Naive thymus-derived CD4-positive, alpha-beta T cell (primary cell): ENCODE measurements at places on chromosomes 7 and 10. TPM values are rescaled to one million over a fixed set of nuclear protein-coding genes. Genes with fewer than 3 reads are reported as not detected.

- no peak for DNase-seq
Measured at GRCh38 chr7:79149831-79150230, 303.6 kb downstream of the MAGI2 start.

Gene HGF
- total RNA-seq, result 1.4 TPM

Gene NUTM2A
- total RNA-seq, result 1.3 TPM

GRCh38 chr10:57362811-57363210 is 904.9 kb downstream of the IPMK start:
- no peak for DNase-seq

- DNase-seq, result no peak
Measured at GRCh38 chr10:31549896-31550295, 230.9 kb downstream of the ZEB1 start.

DNA sequence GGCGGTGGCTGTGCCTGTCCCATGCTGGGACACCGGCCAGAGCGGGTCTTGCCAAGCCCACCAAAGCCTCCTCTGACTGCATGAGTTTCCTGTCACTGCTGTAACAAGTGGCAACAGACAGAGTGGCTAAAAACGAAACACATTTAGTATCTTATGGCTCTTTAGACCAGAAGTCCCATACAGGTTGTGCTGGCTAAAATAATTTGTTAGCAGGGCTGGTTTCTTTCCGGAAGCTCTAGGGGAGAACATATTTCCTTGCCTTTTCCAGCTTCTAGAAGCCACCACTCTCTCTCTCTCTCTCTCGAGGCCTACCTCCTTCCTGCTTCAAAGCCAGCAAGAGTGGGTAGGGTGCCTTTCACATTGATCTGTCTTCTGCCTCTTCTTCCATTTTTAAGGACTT is 171.6 kb upstream of the PLPP4 start:
- no peak for DNase-seq

Gene CRYGN
- total RNA-seq, result 1.1 TPM

GRCh38 chr7:38425509-38425908 is 152.1 kb upstream of the TARP start:
- DNase-seq, result no peak

DNA sequence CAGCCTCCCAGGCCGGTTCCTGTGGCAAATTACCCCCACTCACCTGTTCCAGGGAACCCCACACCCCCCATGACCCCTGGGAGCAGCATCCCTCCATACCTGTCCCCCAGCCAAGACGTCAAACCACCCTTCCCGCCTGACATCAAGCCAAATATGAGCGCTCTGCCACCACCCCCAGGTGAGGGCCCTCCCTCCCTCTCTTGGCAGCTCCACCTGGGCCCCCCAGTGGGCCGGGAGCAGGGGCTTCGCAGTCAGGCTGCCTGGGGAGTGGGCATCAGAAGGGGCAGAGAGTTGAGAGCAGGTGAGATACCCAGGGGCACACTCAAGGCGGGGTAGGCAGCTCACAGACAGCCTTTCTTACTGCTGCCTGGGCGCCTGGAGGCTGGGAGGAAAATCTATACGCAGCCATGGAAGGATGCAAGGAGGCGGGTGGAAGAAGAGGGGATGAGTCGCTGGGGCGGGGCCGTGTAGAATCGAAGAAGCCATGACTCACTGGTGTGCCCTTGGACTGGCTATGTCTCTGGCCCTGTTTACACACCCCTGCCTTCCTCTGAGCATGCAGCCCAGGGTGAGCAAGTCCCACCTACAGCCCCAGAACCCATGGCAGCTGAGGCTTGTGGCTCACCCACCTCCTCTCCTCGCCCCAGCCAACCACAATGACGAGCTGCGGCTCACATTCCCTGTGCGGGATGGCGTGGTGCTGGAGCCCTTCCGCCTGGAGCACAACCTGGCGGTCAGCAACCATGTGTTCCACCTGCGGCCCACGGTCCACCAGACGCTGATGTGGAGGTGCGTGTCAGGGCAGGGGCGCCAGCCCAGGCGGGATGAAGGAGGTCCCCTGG is 48.6 kb upstream of the PPIF start:
- DNase-seq, result peak; percentile 60

DNA sequence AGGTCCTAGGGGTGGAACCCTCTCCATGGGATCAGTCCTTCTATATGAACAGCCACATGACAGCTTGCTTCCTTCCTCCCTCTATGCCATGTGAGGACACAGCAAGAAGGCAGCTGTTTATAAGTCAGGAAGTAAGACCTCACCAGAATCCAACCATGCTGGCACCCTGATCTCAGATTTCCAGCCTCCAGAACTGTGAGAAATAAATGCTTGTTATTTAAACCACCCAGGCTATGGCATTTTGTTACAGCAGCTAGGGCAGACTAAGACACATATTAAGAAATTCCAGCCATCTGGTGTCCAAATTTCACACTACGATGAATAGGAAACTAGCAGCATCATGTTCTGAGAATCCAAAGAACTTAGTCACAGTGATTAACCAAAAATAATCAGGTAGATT is 140.1 kb downstream of the ZFAND4 start:
- no peak for DNase-seq

Gene TDRD1
- total RNA-seq, result 0.35 TPM

Gene CYP3A5
- total RNA-seq, result 0.27 TPM
